Right ventricle myocardium inferior (tissue), 1 donor: ENCODE measurements at places on chromosomes 13 and 19. TPM values are rescaled to one million over a fixed set of nuclear protein-coding genes. Genes with fewer than 3 reads are reported as not detected.

DNA sequence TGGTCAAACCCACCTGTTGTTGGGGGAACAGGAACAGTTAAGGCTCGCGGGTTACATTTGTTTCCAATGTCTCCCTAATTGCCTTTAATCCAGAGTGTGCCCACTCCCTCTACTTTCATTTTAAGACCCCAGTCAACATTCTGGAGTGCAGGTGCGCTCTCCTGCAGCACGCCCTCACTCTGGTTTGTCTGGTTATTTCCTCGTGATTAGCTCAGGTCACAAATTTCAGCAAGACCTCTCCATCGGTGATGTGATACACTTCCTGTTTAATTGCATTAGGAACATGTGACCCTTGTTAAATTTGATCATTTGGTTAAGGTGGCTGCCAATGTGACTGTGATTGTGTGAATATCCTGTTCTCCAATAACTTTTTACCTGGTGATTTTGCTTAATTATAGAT lies 53.0 kb downstream of the TEX29 start:
- DNase-seq: no peak

DNA sequence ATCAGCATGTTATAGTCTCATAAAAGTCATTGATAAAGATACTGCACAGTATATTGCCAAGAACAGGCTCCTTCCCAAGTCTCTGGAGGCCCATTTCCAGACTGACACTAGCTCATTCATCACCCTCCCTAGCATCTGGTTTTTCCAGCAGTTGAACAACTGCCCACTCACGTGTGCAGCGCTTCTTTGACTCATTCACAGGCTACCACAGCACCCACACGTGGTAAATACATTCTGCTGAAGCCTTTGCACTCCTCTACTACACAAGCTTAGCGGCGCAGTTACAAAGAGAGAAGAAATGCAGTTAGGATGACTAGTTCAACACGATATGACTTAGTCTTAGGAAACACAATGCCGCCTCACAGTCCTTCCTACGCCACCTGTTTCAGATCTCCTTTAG lies 87.7 kb downstream of the DOCK9 start:
- no peak for DNase-seq

- no peak for DNase-seq
Observed at GRCh38 chr19:54461210-54461609, 2.4 kb downstream of the LENG9 start.

- DNase-seq: no peak
Observed at GRCh38 chr13:112907871-112908331, 61.1 kb upstream of the MCF2L start.

GRCh38 chr19:53957448-53958167 lies 5.1 kb upstream of the CACNG8 start:
- no peak for DNase-seq

GRCh38 chr13:64591971-64592370 lies 2638.2 kb downstream of the PCDH9 start:
- DNase-seq: no peak

DNA sequence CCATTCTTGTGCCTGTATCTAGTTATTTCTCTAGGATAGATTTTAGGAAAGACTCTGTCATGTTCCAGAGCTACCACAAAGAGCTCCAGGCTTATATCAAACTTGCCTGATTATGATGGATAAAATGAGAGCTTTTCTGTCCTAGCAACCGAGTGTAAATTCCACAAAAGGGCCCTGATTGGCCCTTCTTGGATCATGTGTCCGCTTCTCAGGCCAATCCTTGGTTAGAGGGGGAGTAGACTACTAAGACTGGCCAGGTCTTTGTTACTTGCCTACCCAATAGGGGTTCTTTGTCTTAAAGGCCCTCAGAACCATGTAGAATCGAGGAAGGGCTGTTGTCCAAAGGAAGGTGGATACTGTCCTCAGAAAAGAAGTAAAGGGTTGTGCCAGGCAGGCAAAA lies 2.4 kb downstream of the DHX34 start:
- no peak for DNase-seq

Gene ANGPTL4
- 24.6 TPM for total RNA-seq

Gene ZNF208
- total RNA-seq: 23.6 TPM

Gene PALM
- 34.0 TPM for total RNA-seq

Gene CACNG6
- total RNA-seq: not detected

Gene PCDH17
- 2.6 TPM for total RNA-seq

Gene FPR1
- total RNA-seq: 5.3 TPM
